ENCODE measurements at places on chromosomes 1 and 21.

DNA sequence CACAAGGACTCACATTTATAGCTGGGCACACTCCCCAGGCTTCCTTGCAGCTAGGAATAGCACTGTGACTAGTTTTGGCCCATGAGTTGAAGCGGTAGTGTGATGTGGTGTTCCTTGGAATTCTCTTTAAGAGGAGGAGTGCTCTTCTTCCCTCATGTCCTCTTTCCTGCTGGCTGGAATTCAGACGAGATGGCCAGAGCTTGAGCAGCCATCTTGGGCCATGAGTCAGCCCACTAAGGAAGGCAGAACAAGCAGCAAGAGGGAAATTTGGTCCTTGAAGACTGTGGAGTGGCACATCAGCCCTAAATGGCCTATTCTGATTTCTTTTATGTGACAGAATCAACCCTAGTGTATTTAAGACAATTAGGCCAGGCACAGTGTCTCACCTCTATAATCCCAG lies 20.0 kb downstream of the HTR6 start:
- no peak for DNase-seq

- DNase-seq = no peak
Measured at GRCh38 chr1:30083800-30084464, 639.5 kb downstream of the MATN1 start.

- DNase-seq = no peak
Measured at GRCh38 chr21:29606613-29607012, 307.9 kb downstream of the BACH1 start.

- DNase-seq = no peak
Measured at GRCh38 chr1:233873666-233874065, 30.8 kb upstream of the SLC35F3 start.

GRCh38 chr1:111513410-111514020 lies 10.1 kb upstream of the ADORA3 start:
- DNase-seq = no peak

DNA sequence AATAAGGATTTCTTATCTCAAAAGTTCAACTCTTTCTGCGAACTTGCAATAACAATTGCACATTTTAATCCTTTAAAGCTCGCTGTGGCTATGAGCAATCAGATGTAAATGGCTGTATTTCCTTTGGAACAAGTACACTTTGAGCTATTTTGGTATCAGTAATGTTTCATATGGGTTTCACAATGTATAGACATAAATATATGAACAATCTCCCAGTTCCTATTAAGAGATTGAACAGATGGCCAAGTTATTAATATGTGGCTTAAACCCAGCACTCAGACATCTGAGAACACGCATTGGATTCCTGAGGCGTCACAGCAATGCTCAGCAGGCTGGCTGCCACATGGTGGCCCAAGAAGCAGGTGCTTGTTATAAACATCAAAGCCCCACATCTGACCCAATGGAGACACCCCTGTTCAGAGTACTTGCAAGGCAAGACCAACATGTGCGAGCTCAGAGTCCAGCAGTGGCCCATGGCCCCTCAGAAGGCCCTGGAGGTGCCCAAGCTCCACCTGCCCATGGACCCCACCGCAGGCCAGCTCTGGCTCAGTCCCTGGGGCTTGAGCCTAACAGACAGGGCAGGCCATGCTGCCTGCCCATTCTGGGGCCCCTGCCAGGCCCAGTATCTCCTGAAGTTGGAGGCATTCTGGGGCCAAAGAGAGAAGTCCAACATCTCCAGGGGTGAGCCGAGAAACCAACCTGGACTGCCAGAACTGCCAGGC lies 23.7 kb downstream of the PSMG1 start:
- DNase-seq = no peak

DNA sequence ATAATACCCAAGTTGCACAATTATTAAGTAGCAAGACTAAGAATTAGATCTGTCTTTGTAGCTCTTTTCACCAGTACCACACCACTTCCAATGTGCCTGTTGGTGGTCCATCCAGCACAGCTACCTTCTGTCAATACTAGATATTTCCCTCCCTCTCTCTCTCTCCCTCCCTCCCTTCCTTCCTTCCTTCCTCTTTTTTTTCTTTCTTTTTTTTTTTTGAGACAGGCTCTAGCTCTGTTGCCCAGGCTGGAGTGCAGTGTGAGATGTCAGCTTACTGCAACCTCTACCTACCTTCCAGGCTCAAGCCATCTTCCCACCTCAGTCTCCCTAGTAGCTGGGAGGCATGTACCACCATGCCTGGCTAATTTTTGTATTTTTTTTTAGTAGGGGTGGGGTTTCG lies 21.1 kb downstream of the KPNA6 start:
- DNase-seq = no peak

GRCh38 chr1:61435226-61435625 lies 289.7 kb downstream of the TM2D1 start:
- no peak for DNase-seq

DNA sequence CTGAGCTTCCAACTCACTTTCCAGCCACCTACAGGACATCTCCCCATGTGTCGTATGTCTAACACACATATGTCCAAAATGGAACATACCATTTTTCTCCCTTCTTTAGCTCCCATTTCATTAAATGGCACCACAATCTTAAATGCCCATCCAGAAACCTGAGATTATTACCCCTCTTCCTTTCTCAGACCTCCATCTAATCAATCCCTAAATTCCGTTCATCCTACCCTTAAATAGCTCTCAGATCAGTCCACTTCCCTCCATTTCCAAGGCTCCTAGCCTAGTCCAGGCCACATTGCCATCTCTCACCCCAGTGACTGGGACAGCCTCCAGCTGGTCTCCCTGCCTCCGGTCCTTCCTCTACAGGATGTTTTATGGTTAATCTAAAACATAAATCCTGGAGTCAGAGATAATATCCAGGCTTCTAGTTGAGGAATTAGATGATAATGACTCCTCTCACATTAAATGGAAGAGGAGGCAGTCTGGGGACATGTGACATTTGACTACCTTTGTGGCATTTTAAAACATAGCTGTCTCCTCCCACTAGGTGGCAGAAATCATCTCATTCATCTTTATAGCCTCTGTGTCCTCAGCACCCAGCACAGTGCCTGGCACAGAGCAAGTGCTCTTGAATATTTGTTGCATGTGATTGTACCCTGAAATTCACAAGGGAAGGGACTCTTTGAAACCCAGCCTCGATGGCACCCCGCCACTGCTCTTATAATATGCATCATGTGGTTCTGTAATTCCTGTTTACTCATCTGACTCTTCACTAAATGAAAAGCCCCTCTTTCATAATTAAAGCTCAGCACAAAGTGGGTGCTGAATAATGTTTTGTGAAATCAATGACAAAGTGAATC lies 102.3 kb downstream of the TMEM53 start:
- peak; percentile 39 for DNase-seq
